ENCODE measurements at places on chromosomes 1 and 21. TPM values are rescaled to one million over a fixed set of nuclear protein-coding genes. Genes with fewer than 3 reads are reported as not detected.

SERBP1 gene
- 190 TPM for total RNA-seq

DNA sequence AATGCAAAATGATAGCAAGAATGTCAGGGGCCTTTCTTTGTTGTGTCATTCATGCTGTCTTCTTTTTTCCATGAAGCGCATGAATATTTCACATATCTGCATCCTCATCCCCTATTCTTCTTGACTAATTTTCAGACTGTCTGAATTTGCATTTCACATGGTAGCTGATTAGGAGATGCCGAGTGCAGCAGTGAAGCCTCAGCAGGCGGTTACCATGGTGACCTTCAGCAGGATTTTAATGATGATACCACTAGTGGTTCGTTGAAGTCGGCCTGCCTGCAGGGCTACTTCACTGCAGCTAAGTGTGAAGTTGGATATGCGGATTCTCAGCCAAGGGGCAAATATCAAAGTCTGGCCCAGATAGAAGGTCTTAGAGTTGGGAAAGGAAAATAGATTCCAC, 141.8 kb downstream of the NEK7 start:
- no peak for DNase-seq

DNA sequence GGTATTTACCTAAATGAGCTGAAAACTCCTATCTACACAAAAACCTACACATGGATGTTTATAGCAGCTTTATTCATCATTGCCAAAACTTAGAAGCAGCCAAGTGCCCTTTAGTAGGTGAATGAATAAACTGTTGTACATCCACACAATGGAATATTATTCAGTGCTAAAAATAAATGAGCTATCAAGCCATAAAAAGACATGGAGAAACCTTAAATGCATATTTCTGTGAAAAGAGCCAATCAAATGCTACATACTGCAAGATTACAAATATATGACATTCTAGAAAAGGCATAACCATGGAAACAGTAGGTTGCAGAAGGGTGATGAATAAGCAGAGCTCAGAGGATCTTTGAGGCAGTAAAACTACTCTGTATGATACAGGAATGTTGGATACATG, 23.3 kb downstream of the ABCB10 start:
- DNase-seq: no peak

PODN gene
- total RNA-seq: 48.9 TPM

TSNAX gene
- total RNA-seq: 27.9 TPM

GRCh38 chr1:79969886-79970285, 963.4 kb upstream of the ADGRL4 start:
- DNase-seq: no peak

OR6P1 gene
- total RNA-seq: 7.9 TPM

DNA sequence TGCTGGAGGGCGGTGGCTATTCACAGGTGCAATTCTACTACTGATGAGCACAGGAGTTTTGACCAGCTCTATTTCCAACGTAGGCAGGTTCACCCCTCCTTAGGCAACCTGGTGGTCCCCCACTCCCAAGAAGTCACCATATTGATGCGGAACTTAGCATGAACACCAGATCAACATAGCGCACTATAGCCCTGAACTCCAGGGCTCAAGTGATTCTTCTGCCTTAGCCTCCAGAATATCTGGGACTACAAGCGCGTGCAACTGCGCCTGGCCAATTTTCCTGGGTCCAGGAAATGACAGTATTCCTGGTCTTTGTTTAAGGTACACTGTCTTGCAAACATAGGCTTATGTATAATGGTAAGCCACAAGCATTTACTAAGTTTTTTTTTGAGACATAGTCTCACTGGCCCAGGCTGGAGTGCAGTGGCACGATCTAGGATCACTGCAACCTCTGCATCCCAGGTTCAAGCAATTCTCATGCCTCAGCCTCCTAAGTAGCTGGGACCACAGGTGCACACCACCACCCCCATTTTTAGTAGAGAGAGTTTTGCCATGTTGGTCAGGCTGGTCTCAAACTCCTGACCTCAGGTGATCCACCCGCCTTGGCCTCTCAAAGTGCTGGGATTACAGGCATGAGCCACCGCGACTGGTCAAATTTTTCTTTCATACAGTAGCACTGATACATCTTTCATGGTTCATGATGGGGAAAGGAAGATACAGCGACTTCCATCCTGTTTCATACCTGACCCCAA, 12.6 kb downstream of the MCL1 start:
- DNase-seq: no peak

- no peak for DNase-seq
These were observed 883 bp downstream of the SLC66A1 start for GRCh38 chr1:19312782-19313635.

DNA sequence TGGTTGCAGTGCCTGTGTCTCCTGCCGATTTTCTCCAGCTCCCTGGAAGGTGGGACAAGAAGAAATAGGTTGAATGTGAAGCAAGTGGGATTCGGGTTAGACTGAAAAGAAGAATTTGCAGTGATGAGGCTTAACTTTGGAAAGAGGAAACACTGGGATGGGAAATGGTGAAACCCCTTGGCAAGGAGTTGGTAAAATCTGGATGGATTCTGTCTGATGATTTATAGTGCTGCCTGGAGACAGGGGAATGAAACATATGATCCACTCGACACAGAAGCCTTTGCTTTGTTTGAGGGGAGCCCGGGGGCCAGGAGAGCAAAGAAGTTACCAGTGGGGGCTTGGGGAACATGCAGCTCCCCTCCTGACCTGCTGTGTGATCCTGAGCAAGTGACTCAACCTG, 67.2 kb downstream of the UBIAD1 start:
- no peak for DNase-seq

DNA sequence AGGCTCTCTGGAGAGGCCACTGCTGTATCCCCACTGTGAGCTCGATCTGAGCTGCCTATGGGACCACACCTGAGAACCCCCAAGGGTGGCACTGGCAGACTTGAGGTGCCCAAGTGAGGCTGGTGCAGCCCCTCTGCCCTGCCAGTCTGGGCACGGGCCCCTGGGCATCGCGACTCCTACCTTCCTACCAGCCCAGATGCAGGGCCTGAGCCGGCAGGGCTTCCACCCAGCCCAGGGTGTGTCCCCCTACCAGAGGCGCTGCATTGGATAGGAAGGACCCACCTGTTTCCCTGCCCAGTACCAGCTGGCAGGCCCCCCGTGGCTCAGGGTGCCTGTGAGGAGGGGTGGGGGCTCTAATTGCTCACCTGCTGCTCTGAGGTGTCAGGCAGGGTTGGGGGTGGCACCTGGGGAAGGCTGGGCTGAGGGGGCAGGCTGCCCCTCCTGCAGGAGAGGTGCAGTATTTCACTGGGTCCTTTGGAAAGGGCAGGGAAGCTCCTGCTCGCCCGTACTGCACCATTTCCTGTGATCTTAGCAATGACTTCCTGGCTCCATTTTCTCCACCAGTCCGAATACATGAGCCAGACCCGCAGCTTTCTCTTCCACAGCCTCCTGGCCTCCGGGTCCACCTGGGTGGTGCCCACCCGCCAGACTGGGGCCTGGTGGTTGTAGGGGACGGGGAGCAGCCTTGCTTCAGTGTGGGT, 11.8 kb downstream of the TP73 start:
- DNase-seq: no peak

- no peak for DNase-seq
These were observed 246.3 kb downstream of the FGGY start for GRCh38 chr1:59543211-59543668.

DNA sequence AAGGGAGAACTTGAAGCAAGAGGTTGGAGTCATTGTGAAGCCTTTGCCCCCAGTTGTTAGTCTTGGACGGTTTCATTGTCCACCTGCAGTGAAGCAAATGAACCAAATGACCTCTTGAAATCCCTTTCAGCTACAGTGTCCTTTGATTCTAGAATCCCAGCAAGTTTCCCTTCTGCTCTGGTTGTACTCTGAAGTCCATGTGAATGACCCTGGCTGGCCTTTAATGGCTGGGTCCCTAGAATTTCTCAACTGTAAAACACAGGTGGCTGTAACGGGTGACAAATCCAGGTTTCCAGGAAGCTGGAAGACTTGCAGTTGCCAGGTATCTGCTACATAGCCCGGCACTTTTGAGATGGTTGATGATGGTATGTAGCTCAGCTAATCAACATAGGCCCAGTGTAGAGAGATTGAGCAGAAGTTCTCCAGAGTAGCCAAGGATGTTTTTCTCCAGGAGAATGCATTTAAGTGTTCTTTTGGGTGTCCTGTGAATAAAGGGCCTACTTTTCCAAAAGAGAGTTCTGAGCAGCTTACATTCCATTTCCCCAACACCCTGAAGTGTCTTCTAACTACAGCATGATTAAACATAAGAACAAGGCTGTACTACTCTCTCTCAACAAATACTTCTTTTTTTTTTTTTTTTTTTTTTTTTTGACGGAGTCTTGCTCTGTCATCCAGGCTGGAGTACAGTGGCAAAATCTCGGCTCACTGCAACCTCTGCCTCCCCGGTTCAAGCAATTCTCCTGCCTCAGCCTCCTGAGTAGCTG, 17.6 kb upstream of the SLC30A1 start:
- DNase-seq: no peak

DNA sequence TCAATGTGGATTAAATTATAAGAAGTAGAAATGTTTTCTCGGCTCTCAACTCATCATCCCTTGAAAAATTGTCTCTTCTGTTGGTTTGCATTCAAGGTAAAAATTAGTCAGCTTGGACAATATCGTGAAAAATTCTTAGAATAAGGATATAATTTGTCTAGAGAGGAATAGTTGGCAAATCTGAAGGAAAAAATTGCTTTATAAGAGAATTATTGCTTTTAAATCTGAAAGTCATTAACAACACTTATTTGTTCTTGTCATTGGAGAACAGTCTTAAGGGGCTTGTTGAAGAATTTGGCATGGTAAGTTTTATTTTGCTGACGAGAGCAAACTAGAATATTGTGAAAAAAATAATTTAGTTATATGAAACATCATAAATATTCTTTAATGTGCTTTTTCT, 26.4 kb downstream of the ANGPTL1 start:
- DNase-seq: no peak

DNA sequence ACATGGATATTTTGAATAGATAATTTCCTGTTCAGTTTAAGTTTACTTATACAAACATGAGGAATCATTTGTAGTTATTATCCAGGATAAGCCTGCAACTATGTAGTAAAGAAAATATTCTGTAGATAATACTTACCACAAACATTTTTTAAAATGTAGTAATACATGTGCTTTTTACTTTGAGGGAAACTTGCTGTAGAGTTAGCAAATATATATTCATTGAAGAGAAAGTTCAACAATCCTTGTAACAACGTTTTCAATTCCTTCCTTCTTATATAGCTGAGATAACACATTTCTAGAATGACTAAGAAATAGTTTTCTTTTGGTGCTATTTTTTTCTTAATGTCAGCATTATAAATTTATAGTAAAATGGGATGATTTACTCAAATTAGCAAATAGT, 664.6 kb upstream of the ADAMTS5 start:
- DNase-seq: peak; percentile 37

SUMO3 gene
- 49.4 TPM for total RNA-seq

DNA sequence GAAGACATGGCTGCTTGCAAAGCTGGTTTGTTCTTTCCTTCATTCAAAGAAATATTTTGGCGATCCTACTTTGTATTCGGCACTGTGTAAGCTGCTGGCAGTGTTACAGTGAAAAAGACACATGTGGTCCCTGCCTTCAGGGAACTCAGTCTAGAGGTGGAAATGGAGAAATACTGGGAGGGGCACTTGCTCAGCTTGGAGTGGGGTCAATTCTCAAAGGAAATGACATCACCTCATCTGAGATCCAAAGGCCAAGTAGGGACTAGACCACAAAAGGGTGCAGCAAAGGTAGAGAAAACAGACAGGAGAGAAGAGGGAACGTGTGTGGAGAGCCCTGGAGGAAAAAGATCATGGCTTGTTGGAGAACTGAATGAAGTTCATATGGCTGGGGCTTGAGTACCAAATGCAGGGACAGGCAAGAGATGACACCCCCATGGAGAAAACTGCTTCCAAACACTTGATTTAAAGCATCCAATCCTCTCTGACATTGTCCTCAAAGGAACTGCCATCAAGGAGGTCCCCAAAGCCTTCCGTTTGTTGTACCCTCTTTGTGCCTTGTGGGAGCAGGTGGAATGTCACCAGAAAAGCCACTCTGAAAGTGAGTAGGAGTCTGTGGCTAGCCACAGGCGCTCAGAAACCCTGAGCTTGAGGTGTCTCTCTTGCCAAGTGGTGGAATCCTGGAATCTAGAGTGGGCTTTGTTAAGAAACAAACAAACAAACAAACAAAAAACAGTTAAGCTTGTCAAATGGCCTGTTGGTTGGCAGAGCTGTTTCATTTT, 48.3 kb upstream of the TDRD10 start:
- DNase-seq: no peak

UMODL1 gene
- total RNA-seq: 0.48 TPM

MIXL1 gene
- 1.4 TPM for total RNA-seq

DNA sequence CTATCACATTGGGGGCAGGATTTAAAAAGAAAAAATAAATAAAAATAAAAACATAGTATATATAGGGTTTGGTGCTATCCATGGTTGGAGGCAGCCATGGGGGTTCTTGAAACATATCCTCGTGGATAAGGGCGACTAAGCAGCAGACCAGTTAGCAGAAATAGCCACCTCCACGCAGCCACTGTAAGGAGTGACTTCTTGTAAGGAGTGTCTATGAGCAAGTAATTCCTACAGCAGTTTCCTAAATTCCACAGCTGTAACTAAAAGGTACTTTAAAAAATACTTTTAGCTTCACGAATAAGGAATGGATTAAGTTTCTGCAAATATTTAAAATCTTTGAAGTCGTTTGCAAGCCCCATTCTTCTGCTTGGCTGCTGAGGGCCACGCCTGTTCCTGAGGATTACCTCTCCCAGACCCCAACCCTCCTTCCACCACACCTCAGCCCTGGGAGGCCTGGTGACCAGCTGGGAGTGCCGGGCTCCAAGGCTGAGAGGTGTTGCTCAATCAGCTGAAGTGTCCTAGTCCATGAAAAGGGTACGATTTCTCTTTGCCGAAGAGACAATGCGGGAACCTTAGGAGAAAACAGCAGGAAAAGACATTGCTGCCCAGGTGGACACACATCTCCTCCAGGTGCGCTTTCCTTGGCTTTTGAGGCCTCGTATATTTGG, 115.3 kb downstream of the ADSS2 start:
- no peak for DNase-seq

GRCh38 chr1:240618946-240619345, 7.0 kb upstream of the GREM2 start:
- DNase-seq: no peak

DNA sequence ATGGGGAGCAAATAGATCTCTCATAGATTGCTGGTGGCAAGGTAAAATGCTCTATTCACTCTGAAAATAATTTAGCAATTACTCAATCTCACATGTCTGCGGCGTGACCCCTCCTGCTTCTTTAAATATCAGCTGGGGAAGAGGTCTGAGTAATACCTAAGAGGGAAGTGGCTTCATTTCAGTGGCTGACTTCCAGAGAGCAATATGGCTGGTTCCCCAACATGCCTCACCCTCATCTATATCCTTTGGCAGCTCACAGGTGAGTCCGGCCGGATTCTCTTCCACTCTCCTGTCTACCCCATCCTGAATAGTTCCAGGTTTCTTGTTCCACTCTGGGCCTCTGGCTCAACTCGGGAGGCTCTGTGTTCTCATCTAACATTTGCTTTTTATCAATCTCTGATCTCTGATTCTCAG, at the start of gene SLAMF7:
Gene SLAMF7 (plus strand): TSS at position 150 of the 414 bp plus-strand sequence. CDS start 55 bp downstream, at position 205.
- no peak for DNase-seq

- DNase-seq: peak; percentile 70
These were observed 32.8 kb upstream of the S1PR1 start for GRCh38 chr1:101203820-101204540.

PHTF1 gene
- total RNA-seq: 29.4 TPM

GRCh38 chr1:174114788-174115448, 44.4 kb upstream of the RABGAP1L start:
- DNase-seq: peak; percentile 15

All from umbilical cord (tissue), 2 donors.